ENCODE measurements at places on chromosomes 2 and 18. TPM values are rescaled to one million over a fixed set of nuclear protein-coding genes. Genes with fewer than 3 reads are reported as not detected.

Gene TMEM17
- total RNA-seq, result 3.4 TPM

GRCh38 chr2:4900242-4900641, 791.9 kb upstream of the SOX11 start:
- no peak for DNase-seq

GRCh38 chr18:11570769-11571412, 38.5 kb upstream of the SLC35G4 start:
- no peak for DNase-seq

GRCh38 chr2:137992039-137992646, 27.9 kb downstream of the HNMT start:
- DNase-seq, result no peak
